ENCODE measurements at places on chromosomes 4 and X.

DNA sequence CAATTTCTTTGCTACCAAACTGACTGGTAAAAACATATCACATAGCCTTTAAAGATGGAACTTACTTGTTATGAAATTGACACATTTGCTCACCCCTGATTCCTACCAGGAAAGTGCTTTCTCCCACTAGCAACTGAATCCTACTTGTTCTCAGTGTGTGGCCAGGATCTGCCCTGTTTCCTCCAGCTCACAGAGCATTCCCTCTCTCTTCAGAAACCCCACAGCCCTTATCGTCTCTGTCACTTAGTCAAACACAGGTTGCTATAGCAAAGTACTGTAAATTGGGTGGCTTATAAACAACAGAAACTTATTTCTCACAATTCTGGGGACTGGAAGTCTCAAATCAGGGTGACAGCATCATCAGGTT is 265.2 kb upstream of the BOD1L1 start:
- no peak for DNase-seq

DNA sequence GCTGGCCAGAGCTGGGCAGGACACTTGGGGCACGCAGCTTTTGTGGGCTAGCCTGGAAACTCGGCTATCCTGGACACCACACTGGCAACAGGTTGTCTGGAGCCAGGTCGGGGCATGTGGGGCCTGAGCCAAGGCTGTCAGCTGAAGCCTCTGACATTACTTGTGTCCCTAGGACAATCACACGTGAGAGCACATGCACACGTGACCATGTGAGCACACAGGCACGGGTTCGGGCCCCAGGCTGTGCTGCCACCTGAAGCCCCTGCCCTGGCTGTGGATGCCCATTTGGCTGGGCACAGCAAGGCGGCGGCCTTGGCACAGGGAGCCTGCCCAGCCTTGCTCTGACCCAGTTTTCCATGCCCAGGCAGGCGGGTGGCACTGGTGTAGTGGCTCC is 8.7 kb upstream of the FGFR3 start:
- DNase-seq: no peak

DNA sequence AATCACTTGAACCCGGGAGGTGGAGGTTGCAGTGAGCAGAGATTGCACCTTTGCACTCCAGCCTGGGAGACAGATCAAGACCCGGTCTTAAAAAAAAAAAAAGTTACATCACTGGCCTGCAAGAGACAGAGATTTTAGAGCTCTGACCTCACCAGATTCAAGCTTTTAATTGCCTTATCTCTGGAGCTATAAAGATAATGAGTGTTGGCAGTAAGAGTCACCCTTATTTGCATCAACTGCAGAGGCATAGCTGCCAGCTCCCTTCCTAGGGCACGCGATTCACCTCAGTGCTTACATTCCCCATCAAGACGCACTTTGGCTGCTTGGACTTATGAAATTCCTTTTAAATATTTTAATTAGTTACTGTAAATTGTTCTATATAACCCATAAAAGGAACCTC is 12.5 kb upstream of the SPATA4 start:
- no peak for DNase-seq

DNA sequence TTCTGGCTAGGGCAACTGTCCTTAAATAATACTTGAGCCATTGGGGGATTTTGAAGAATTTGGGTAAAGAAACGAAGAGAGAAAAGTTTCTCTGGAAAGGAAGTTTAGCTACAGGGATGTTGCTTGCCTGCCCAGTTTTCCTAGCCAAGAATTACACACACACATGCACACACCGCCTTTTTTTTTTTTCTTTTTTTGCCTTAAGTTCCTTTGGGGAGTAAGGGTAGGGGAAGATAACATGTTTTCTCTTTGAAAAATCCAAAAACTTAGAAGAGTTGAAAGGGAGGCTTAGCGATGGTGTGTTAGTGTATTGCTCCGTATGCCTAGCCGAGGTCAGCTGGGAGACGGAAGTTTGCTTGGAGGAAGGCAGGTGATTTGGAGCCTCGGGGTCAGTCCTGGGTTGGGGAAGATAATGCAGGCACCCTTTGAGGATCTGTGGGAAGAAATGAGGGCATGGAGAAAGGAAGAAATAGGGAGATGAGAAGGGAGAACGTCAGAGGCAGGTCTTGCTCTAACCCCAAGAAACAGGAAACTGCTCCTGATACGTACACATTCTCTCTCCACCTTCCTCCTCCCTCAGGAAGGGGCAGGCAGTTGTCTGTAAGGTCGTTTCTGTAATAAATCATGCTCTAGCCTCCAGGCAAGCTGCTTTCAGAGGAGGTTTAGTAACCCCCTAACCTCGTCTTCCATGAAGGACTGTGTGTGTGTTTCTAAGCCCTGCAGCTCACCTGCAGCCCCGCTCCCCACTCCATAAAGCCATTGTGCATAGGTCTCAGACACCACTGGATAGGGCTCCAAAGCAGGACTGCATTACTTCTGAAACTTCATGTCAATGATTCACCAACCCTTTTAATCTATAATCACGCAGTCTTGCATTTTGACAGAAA is 10.5 kb downstream of the KLF3 start:
- DNase-seq: no peak

DNA sequence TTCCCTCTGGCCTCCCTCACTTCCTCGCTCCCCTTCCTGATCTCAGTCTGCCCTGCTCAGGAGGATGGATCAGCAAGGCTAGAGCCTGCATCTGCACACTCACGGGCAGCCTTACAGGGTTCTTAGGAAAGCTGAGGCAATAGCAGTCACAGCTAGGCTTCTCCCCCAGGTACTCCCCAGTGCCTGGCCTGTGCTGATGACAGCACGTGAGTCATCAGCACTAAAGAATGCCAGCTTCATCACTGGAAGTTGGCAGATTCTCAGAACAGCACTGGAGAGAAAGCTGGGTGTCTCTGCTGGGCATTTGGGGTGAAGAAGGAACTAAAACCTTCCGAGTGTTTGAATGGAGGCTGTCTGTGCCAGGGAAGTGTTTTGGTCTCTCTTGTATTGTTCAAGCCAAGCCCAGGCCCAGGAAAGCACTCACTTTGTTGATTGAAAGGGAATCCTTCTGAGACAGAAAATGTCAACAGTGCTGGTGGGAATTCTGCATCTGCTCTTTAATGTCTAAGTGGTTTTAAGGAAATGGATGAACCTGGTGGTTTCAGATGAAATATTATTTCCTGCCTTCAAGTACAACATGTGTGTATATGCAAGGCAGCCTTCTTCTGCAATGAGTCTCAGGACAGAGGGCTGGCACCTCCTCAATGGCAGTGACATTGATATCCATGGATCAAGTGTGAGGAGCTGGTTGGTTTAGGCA is 73.0 kb upstream of the SCOC start:
- DNase-seq: no peak

GRCh38 chr4:33085709-33086108 is 2365.5 kb downstream of the PCDH7 start:
- DNase-seq: no peak

GRCh38 chr4:179447308-179447707 is 2005.1 kb upstream of the AGA start:
- no peak for DNase-seq

DNA sequence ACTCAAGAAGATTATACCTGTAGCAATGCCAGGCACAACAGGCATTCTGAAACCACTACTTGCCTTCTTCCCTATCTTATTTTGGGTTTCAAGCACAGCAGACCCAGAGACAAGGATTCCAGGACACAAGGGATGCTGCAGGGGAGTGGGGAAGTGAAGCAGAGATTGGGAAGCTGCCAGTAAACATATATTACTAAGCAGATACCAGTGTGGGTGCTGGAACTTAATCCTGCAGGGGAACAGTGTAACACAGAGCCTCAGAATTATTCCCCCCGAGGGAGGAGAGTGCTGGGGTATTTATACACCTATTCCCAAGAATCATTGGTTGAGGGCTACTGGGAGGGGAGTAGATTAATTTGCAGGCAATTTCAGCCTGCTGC is 33.3 kb upstream of the MAML3 start:
- DNase-seq: no peak

- DNase-seq: no peak
Observed at GRCh38 chr4:41140410-41140809, 73.9 kb downstream of the APBB2 start.

DNA sequence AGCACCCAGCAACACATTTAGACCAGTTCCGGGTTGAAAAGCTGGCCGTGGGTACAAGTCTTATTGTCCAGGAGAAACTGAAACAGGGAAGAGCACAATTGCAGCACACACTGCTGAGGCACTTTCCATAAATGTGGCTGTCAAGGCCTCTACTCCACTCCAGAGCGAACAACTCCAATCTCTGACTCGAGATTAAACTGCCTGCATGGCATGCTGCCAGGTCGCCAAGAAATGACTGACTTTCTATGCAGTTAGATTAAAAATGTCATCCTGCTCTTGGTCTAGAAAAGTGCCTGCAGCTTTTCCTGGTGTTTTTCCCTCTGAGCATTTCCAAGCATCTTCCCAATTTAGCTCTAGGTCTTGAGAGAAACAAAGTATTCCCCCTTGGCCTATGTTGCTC is 260.6 kb upstream of the EMCN start:
- DNase-seq: no peak

- DNase-seq: no peak
Observed at GRCh38 chr4:138030375-138030774, 211.8 kb downstream of the SLC7A11 start.

DNA sequence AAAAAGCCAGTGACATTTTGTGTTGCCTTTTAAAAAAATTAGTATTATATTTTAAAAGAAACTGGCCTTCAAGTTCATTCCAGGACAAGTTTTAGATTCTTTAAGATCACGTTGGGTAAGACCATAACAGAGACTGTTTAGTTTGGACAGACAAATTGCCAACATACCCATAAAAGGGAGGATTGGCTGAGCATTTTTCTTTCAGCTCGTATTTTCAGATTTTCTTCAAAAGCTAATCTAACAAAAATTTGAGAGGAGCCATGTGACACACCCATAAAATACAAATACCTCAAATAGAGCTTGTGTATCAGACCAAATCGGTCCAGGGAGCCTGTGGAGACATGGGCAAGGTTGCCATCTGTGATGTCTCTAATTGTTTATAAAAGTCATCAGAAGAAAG is 74.6 kb upstream of the C1QTNF7 start:
- no peak for DNase-seq

DNA sequence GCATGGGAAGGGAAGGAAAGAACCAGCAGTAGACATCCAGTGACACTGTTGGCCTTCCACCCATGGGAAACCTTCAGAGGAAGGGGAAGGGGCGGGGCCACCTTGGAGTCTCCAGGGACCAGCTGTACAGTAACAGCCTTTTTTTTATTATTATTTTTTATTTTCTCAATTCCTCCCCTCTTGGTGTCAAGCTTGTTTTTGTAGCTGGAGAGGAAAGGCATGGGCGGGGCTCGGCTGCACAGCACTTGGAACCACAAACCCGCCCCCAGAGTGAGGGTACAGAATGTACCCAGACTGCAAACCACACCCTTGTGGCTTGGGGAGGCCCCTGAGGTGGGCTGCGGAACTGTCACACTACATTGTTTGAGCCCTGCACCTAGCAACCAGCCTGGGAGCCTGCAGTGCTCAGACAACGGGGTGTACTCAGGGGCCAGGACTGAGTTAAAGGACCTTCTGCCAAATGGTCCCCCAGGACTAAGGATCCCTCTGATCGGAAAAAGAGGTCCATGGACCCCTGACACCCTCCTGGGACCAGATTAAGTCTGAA is 45.7 kb downstream of the PRPS1 start:
- no peak for DNase-seq

- DNase-seq: no peak
Observed at GRCh38 chrX:124300405-124300804, 32.1 kb upstream of the TEX13D start.

DNA sequence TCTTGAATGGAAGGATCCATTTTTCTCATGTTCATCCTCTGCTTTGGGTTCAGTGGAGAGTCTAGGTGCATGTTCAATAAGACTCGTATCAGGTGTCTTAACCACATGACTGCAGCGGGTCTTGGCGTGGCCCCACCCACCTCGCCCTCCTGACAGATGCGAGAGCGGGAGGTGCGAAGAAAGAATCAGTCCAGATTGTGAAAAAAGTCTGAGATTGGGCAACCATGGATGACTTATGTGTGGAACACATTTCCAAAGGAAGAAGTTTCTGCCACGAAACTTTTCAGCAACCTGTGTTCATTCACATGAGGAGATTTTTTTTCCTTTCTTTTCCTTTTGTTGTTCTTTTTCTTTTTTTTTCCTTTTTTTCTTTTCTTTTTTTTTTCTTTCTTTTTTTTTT is 66.8 kb downstream of the NSD2 start:
- DNase-seq: no peak

- no peak for DNase-seq
Observed at GRCh38 chr4:2942037-2942531, 21.1 kb downstream of the NOP14 start.

GRCh38 chrX:133018229-133018628 is 59.8 kb upstream of the HS6ST2 start:
- DNase-seq: no peak

GRCh38 chr4:20445933-20446723 is 194.4 kb downstream of the SLIT2 start:
- no peak for DNase-seq

- no peak for DNase-seq
Observed at GRCh38 chrX:121987835-121988234, 940.4 kb downstream of the GLUD2 start.

DNA sequence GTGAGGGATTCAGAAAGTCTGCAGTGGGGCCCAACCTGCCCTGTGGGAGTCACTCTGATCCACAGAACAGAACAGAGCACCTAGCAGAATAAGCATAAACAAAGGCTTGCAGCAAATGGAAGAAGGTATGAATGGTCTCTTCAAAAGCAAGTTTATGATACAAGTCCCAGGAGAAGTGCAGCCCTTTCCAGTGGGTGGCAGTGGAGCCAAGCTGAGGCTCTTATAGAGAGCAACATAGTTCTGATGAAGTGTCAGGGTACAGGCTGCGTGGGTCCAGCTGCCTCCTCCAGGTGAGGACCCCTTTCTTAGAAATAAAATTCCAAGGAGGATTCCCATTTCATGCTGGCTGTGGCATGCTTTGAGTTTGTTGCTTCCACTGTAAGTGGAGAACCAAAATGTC is 88.8 kb upstream of the PAK3 start:
- no peak for DNase-seq

- no peak for DNase-seq
Observed at GRCh38 chr4:92382128-92382527, 78.4 kb downstream of the GRID2 start.

DNA sequence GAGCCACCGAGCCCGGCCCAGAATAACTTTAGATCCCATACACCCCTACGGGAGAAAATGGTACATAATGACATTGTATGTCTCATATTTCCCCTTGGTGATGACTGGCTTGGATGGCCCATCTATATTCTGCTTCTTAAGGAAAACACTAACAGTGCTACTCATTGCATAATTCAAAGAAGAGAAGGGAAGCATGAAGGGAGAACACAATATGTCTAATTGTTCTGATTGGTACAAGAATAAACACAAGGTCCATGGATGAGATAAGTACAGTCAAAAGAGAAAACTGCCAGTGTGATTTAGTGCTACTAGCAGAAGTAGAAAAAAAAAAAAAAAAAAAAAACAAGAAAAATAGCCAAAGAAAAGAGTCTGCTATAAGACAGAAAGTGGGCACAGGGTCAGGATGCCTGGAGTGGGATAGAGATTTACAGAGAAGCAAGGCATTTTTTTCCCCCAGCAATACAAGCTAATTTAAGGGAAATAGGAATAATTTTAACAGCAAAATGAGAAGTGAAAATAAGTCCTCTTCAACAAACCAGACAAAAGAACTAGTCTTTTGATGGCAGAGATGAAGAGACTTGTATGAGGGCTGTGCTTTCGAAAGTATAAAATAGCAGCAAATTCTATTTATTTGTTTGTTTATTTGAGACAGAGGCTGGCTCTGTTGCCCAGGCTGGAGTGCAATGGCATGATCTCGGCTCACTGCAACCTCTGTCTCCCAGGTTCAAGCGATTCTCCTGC is 96.5 kb upstream of the MAP3K15 start:
- DNase-seq: no peak
